ENCODE measurements at places on chromosomes 1 and 21.

GRCh38 chr1:3367376-3367775 is 87.1 kb upstream of the ARHGEF16 start:
- no peak for DNase-seq

DNA sequence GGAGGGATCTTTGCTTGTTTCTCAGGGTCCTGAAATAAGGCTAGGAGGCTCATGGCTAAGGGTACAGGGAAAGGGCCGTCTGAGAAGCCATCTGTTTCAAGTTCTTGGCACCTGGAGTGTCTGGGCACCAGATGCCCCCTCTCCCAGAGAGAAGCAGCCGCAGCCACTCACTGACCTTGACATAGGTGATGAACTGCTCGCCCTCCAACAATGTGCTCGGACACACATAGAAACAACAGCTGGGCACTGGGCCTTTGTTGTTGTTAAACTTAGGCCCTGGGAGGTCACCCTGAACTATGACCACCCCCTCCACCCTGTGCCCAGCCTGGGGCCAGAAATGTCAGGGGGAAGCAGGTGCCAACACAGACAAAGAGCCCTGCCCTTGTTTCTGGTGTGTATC is 9.2 kb upstream of the TNNI1 start:
- DNase-seq: no peak

DNA sequence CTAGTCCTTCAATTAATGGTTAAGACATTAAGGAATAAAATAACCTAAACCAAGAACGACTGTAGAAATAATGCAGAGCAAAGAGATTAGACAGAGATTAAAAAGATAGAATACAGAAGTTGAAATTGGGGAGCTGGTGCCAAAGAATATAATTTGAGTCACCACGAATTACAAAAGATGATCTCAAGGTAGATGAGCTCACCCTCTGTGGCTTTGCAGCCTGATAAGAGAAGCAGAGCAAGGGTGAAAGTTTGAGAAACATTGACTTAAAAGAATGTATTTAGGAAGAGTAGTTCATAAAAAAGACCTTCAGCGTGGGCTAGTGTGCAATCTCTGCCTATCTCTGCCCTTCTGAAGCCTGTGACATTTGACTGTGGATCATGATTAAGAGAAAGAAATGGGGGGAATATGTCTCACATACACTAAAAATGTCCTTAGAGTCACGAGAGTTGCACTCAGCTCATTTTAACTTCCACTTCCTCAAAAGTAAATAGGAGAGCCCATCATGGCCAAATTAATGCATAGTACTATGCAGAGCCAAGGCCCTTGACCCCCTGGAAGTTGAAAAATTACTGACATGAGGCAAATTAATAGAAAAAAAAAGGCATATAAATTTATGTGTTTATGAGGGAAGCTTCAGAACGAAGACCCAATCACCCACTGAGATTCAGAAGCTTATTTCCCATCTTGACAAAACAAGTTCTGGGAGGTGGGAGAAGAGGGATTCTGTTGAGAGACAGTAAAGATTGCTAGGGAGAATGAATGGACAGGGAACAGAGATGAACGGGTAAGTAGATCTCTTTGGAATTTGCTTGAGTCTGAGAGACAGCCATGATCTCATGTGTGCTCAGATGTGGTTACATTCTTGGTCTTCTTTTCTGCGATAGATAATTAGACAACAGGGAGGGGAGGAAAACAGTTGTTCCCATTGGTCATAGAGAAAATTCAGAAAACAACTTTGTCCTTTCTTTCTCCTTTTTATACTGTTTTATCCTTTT is 395.4 kb upstream of the LRRC7 start:
- DNase-seq: no peak

DNA sequence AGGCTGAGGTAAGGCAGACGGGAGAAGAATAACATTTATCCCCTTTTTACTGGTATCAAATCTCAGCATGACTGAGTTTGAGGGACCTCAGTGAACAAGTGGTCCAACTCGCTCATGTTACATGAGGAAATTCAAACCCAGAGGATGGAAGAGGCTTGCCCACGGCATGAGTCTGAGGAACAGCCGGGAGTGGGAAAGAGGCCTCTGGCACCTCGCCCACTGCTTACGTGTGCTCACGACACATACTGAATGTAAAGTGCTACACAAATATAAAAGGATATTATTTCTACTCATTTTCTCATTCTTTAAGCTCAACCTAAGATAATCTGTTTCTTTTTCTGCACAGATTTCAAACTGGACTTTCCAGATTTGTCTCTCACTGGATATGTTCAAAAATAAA is 14.7 kb downstream of the BEND5 start:
- DNase-seq: no peak

- DNase-seq: no peak
These were observed 56.9 kb downstream of the ODF2L start for GRCh38 chr1:86339014-86339812.

GRCh38 chr1:15184436-15185241 is 31.1 kb downstream of the TMEM51 start:
- DNase-seq: no peak

GRCh38 chr1:38050397-38051078 is 3.9 kb upstream of the POU3F1 start:
- no peak for DNase-seq

DNA sequence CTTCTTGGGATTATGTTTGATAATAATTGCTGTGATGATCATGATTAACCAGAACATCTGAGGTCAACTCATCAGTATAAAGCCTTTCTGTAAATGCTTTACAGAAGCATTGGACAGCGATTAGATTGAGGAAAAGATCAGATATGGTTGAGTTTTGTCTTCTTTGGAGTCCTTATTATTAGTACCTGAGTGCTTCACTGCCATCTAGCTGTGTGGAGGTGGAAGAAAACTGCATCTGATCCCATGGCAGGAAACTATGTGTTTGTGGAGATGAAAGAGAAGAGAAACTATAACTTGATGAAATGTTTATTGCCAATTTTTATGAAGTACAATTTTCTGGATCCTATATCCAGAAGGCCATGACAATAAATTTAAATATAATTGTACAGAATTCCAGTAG is 11.4 kb downstream of the FLG2 start:
- DNase-seq: no peak

- DNase-seq: no peak
These were observed 101.9 kb downstream of the KCNJ15 start for GRCh38 chr21:38358666-38359065.

DNA sequence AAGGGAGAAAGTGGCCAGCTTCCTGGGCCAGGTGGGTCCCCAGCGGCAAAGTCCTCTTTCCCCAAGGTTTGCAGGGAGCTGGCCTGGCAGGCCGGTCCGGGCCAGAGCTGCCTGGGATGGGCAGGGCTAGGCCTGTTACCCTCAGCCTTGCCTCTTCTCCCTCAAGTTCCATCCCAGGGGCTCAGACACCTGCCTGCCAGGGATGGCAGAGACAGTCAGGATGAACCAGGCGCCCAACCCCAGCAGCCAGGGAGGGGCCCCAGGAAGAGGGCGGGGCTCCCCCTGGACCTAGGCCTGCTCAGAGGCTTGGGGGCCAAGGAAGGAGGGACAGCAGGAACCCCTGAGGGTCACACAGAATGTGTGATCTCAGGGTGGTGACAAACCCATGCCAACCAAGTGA is 120.6 kb downstream of the CASZ1 start:
- no peak for DNase-seq

DNA sequence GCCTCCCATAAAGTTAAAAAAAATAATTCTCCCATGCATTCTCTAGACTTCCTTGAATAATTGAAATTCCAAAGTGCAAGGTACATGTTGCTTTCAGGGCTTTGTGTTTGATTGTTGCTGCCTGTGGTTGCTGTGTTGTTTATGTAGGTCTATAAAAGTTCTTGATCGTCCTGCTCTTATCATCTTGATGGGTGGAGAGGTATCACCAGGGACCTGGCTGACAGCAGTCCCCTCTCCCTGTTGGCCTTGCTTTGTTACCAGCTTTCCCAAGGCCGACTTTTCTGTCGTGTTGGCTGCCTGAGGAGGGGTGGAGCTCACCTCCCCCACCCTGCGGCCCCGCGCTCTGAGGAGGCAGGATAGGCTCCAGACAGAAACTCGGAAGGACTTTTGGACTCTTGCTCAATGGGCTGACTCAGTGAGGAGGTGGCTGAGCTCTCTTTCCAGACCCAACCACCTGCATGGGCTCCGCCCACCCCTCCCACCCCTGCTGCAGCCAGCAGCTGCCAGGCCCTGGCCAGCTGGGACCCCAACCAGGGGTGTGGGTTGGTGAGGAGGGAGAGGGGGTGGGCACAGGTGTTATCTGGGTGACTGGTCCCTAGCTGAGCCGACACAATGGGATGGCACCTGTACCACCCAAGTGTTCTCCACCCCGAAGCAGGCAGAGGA is 2.0 kb downstream of the INAVA start:
- no peak for DNase-seq

- DNase-seq: no peak
These were observed 8.4 kb upstream of the FAAP20 start for GRCh38 chr1:2202843-2203601.

- DNase-seq: no peak
These were observed 1527.3 kb upstream of the TPTE start for GRCh38 chr21:8993943-8994639.

DNA sequence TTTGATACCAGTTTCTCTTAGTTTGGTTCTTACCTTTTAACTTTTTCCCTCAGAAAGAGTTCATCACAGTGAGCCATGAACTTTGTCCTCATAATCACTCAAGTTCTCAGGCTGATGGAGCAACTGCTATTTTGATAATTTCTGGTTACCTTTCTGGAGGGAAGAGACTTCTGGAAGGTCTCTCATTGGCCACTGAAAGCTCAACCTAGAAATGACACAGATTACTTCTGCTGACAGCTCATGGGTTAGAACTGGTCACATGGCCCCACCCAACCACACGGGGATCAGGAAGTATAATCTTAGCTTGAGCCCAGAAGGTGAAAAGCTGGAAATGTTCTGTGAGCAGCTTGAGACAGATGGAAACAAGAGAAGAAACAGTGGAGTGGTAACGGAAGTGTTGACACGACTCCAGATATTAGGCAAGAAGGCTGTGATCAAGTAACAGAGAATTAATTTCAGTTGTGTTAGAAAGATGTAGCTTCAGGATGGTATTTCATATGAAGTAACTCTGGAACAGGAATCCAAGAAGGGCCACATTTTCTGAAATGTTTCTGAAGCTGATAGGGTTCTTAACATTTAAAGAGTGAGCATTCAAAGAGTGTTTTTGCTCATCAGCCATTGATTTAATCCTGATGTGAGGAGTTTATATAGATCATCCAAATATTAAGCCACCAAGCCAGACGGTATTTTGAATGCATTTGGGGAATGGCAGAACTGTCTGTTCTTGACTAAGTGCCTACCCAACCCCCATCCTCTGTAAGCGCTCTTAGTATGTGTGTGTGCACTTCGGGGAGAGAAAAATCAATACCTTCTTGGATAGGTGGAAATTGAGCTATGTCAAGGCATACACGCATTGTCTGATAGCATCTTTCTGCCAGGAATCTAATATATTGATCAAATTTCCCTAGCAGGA is 21.9 kb upstream of the XPR1 start:
- no peak for DNase-seq

GRCh38 chr21:33011462-33011861 is 14.3 kb upstream of the OLIG2 start:
- DNase-seq: no peak

DNA sequence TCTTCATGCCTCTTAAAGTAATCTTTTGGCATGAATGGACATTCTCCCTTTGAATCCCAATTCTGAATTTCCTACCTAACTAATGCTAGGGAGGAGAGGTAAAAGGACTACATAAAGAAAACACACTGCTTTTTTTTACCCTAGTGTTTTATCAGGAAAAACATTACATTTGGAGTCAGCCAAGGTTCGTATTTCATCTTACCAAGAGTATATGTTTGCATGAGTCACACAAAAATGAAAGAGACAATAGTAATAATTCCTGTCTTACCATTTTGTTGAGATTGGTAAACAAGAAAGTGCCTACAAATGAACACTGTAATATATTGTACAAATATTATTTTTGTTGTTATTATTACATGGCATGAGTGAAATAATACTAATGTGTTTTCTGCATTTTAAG is 112.9 kb upstream of the WARS2 start:
- no peak for DNase-seq

GRCh38 chr1:56098946-56099345 is 480.4 kb downstream of the PLPP3 start:
- DNase-seq: no peak

DNA sequence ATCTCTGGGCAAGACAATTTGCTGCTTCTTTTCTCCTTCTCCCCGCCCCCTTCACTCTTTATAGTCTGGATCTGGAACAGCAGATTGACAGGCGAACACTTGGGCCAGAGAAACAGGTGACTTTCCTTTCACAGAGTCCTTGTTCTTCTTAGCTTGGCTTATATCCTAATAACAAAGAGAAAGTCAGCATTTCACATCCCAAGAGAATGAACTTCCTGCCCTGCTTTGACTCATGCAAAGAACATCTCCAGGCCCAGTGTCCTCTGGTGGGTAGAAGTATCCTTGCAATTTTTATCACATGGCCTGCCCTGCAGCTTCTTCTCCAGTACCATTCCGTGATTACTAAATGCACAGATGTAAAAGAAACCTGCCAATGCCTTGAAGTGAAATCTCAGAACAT is 764.4 kb downstream of the ADGRL2 start:
- no peak for DNase-seq

- DNase-seq: no peak
These were observed 180.4 kb downstream of the FGGY start for GRCh38 chr1:59477286-59477685.

DNA sequence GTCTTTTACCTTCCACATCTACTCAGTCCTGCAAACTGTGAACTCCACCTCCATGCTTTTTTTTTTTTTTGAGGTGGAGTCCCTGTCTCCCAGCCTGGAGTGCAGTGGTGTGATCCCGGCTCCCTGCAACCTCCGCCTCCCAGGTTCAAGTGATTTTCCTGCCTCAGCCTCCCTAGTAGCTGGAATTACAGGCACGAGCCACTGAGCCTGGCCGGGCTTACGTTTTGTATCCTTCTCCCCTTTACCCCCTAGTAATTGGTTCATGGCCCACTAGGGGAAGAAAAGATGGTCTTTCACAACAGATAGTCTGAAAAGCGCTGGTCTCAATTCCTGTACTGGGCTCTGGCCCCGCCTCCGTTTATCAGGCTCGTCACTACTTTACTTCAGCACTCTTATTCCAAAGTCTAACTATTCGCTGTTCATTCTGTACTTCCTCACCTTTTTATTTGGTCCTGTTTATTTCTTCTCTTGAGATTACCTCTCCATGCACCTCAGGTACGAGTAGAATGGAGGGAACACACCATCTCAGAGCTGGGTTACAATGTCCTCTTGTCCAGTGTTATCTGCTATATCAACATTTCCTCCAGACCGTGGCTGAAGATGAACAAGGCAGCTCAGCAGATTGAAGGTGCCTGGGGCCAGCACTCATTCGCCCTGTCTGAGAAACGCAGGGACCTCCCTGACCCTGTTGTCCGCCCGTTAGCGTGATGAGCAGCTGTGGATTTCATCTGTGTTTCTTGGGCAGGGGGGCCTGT is 16.2 kb downstream of the CNST start:
- DNase-seq: no peak

DNA sequence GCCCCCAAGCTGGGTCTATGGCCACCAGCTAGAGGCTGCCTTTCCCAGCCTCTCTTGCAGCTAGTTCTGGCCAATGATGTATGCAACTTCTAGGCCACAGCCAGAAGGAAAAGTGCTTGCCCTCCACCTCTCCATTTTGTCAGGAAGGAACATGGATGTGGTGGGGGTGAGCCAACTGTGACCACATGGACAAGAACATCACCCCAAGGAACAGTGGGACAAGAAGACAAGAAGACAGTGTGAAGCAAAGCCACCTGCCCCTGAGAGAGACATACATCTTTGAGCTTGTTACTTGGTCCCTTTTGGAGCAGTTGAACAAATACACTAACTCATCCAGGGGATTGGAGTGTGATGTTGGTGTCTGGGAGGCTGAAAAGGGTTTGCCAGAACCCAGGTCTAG is 105.8 kb upstream of the EDN2 start:
- no peak for DNase-seq

- no peak for DNase-seq
These were observed 184.2 kb downstream of the DYRK1A start for GRCh38 chr21:37550618-37551330.

All from stimulated activated CD8-positive, alpha-beta memory T cell treated with anti-CD3 and anti-CD28 coated beads, Interleukin-15, amount 100 ng/mL, for 4 hours (primary cell).